ENCODE measurements at places on chromosomes 2 and 18. TPM values are rescaled to one million over a fixed set of nuclear protein-coding genes. Genes with fewer than 3 reads are reported as not detected.
A peak's percentile ranks its signal among the peaks of the same experiment; 100 is the strongest.

DNA sequence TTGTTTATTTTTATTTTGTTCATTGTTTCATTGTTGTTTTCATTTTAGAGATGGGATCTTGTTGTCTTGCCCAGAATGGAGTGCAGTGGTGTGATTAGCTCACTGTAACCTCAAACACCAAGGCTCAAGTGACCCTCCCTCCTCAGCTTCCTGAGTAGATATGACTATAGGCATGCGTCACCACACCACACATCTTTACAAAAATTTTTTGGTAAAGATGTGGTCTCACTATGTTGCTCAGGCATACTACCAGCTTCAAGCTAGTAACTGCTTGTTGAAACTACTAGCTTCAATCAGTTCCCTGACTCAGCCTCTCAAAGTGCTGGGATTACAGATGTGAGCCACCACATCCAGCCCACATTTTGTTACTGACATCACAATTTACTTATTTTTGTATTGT, 14.8 kb downstream of the FAM237A start:
- DNase-seq: no peak
- no peak overlapping the region for H3K27ac ChIP-seq
- H3K36me3 ChIP-seq: no peaks in the 10 kb centered on the region
- no peaks in the 10 kb centered on the region for H3K4me1 ChIP-seq
- H3K4me3 ChIP-seq: no peak overlapping the region
- H3K27me3 ChIP-seq: no peaks in the 10 kb centered on the region

The STK11IP gene
- total RNA-seq: 21.5 TPM

- peaks cover 46% of the 10 kb centered on the region for H3K4me1 ChIP-seq
- H3K36me3 ChIP-seq: peaks cover 4% of the 10 kb centered on the region
These were observed 239.5 kb downstream of the WDR7 start for GRCh38 chr18:56890632-56891031.

DNA sequence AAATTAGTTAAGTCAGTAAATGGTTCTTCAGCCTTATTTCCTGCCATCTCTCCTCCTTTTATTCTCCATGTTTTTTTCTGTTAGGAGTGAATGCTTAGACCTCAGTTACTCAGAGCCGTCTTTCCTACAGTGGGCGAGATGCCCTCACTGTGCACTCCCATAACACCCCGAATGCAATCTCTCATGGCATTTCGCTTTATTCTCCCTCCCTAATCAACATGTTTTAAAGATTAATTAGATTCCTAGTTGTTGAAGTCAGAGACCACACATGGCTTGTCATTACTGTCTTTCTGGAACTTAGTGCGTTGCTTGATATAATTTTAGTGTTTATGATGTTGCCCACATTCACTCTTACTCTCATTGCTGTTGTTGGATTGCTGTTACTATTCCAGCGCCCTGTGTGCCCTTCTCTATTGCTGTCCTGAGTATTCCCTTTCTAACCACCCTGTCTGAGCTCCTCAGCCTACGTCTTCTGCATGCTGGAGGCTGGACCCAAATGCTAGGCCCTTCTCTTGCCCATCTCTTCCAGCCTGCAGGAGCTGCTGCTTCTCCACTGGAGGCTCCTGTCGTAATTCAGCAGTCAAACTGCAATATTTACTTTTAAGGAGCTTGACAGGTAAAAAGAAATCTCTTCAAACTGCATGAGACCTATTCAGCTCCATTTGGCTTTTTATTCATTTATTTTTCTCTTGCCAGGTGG, 99.3 kb downstream of the MAP2 start:
- no peaks in the 10 kb centered on the region for H3K36me3 ChIP-seq
- H3K27ac ChIP-seq: no peak overlapping the region
- DNase-seq: no peak
- H3K4me3 ChIP-seq: no peak overlapping the region

- H3K27ac ChIP-seq: no peak overlapping the region
- H3K4me3 ChIP-seq: no peak overlapping the region
- DNase-seq: no peak
- H3K27me3 ChIP-seq: peaks cover 37% of the 10 kb centered on the region
- no peaks in the 10 kb centered on the region for H3K4me1 ChIP-seq
These were observed 733 bp upstream of the CXCR2 start for GRCh38 chr2:218125095-218125494.

DNA sequence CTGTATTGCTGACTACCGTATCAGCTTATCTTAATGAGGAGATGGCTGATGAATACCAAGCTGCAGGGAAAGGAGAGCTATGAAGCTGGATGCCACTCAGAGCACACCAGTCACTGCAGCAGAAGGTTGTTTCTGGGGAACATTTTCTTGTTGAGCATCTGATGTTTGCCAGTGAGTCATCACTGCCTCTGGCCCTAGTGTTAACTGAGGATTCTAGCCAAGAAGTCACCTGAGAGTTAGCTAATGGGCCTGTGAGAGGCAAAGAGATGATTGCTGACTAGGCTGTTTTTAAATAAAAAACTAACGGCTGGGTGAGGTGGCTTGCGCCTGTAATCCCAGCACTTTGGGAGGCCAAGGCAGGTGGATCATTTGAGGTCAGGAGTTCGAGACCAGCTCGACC, 37.9 kb downstream of the CCDC150 start:
- peak; percentile 58 for DNase-seq
- H3K27me3 ChIP-seq: no peaks in the 10 kb centered on the region

- DNase-seq: no peak
- H3K27me3 ChIP-seq: no peaks in the 10 kb centered on the region
These were observed 79.4 kb downstream of the NOL10 start for GRCh38 chr2:10610213-10610910.

DNA sequence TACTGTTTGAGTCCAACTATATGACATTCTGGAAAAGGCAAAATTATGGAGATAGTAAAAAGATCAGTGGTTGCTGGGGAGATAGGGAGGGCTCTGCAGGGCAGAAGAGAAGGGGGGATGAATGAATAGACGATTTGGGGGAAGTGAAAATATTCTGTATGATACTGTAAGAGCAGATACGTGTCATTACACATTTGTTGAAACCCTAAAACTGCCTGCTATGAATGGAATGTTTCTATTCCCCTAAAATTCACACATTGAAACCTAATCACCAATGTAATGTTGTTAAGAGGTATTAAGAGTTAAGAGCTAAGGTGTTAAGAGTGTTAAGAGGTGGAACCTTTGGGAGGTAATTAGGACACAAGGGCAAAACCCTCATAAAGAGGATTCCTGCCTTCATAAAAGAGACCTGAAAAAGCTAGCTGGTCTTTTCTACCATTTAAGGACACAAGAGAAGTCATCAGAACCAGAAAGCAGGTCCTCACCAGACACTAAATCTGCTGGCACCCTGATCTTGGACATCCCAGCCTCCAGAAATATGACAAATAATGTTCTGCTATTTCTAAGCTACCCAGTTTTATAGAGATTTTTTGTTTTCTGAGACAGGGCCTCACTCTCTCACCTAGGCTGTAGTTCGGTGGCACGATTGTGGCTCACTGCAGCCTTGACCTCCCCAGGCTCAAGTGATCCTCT, 76.2 kb downstream of the ATAD2B start:
- H3K27me3 ChIP-seq: no peaks in the 10 kb centered on the region
- DNase-seq: no peak
- 0 out of 2 replicates have a peak, but pooled peaks cover 6% of the 10 kb centered on the region for H3K4me1 ChIP-seq
- no peaks in the 10 kb centered on the region for H3K36me3 ChIP-seq
- no peak overlapping the region for H3K27ac ChIP-seq
- H3K4me3 ChIP-seq: no peak overlapping the region

The C1D gene
- 15.8 TPM for total RNA-seq

DNA sequence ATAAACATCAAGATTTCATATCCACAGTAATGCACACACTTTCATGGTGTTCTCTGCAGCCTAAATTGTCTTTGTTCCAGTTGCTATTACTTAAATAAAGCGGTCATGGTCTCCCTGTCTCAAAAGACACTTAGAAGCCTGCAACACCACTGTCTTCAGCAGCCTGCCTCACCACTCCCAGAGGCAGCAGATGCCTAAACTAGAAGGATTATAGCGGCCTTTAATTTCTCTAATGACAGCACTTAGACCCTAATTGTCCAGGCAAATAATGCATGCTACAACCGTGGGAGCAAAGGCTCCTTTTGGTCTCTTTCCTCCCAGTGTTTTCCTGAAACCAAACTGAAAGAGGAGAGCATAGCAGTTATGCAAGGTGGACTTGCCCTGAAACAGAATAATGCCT, 248.8 kb upstream of the SLC39A10 start:
- H3K27ac ChIP-seq: no peak overlapping the region
- H3K4me1 ChIP-seq: peaks cover 53% of the 10 kb centered on the region
- H3K36me3 ChIP-seq: peaks cover 4% of the 10 kb centered on the region
- H3K4me3 ChIP-seq: no peak overlapping the region
- no peak for DNase-seq
- peaks cover 2% of the 10 kb centered on the region for H3K27me3 ChIP-seq

- no peaks in the 10 kb centered on the region for H3K4me1 ChIP-seq
- DNase-seq: no peak
- H3K27me3 ChIP-seq: no peaks in the 10 kb centered on the region
- no peak overlapping the region for H3K27ac ChIP-seq
These were observed 183.5 kb upstream of the FAM98A start for GRCh38 chr2:33782395-33783230.

GRCh38 chr18:8816816-8817215, 111.5 kb downstream of the MTCL1 start:
- H3K36me3 ChIP-seq: peaks cover 71% of the 10 kb centered on the region
- peaks cover 1% of the 10 kb centered on the region for H3K27me3 ChIP-seq
- H3K4me1 ChIP-seq: peaks cover 62% of the 10 kb centered on the region
- peak overlapping the region; percentile 36 for H3K4me3 ChIP-seq

GRCh38 chr2:39099870-39100728, 20.8 kb downstream of the SOS1 start:
- H3K36me3 ChIP-seq: peaks cover 5% of the 10 kb centered on the region
- H3K4me3 ChIP-seq: no peak overlapping the region
- no peaks in the 10 kb centered on the region for H3K27me3 ChIP-seq
- no peak overlapping the region for H3K27ac ChIP-seq
- H3K4me1 ChIP-seq: peaks cover 31% of the 10 kb centered on the region

GRCh38 chr2:222538535-222538934, 114.2 kb downstream of the SGPP2 start:
- H3K4me3 ChIP-seq: no peak overlapping the region
- no peaks in the 10 kb centered on the region for H3K4me1 ChIP-seq
- DNase-seq: no peak
- peaks cover 3% of the 10 kb centered on the region for H3K27me3 ChIP-seq

The SETBP1 gene
- total RNA-seq: 0.31 TPM

The ZNF892 gene
- 0.57 TPM for total RNA-seq

The PIEZO2 gene
- not detected for total RNA-seq

DNA sequence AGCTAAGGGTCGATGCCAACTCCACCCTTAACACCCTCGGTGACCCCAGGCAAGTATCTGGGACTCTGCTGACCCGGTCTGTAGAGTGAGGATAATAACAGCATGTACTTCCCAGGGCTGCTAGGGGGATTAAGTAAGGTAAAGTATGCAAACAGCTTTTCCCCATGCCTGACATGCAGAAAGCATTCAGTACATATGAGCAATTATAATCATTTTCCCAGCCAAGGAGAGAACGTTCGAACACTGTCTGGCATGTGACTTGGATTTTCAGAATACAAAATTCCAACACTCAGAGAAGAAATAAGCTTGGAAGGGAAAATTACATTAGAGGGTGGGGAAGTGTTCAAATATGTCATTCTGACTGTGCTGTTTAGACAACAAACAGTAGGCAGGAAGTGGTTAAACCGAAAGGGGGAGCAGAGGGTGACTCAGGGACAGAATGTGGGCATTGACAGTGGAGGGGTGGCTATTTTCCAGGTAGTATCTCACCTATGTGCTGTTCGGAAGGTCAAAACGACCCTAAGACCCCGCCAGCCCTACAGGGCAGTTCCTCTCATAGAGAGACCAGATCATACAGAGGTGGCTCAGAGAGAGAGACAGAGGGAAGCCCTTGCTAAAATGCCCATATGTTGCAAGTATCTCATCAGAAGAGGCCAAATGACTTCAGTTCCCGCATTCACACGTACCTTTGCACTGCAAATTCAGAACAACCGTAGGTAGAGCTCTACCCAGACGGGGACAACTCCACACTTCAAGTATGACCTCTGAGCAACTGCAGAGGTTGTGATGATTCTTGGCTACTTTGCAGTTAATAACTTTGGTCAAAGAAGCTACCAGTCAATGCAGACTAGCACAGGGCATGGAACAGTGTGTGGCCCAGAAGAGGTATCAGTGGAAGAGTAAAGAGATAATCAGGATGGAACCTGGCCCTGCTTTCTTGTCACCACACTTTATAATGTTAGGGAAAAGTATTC, 14.8 kb downstream of the ASPRV1 start:
- peaks cover 4% of the 10 kb centered on the region for H3K27me3 ChIP-seq
- DNase-seq: peak; percentile 65
- H3K4me3 ChIP-seq: peak overlapping the region; percentile 32
- H3K36me3 ChIP-seq: peaks cover 13% of the 10 kb centered on the region

DNA sequence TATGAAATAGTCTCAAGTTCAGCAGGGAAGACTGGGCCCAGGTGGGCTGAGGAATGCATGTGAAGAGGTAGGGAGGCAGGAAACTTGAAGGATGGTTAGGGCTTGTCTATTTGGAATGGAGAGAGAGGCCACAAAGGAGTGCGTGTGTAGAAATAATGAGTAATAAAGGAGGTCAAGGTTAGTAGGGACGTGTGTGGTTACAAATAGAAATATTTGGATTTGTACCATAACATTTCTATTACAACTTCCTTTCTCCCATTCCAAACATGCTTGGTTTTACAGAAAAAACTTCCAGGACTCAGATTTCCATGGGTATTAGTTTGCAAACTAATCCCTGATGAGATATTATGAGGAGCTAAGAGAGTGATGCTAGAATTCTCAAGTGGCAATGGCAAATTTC, 280.6 kb downstream of the NCKAP5 start:
- H3K27ac ChIP-seq: peak overlapping the region; percentile 66
- no peaks in the 10 kb centered on the region for H3K36me3 ChIP-seq
- DNase-seq: peak; percentile 39
- peak overlapping the region; percentile 2 for H3K4me3 ChIP-seq
- H3K4me1 ChIP-seq: peaks cover 56% of the 10 kb centered on the region
- H3K27me3 ChIP-seq: no peaks in the 10 kb centered on the region

The PRKCE gene
- 12.5 TPM for total RNA-seq

DNA sequence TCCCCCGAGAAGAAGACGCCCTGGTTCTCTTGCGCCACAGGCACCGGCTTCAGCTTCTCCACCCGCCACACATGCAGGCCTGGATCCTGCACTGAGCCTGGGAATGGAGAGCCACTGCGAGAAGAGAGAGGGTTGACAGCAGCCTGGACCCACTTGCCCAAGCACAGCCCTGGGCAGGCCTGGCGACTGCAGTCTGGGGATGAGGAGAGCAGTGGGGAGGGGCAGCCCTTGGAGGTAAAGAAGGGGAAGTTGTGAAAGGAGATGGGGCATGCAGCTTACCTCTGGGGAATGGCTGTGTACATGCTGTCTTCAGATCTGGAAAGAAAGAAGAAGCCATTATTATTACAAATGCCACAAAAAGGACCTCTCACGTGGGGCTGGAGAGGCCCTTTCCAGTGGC, 8.3 kb downstream of the CAPG start:
- no peak for DNase-seq
- no peak overlapping the region for H3K4me3 ChIP-seq
- no peaks in the 10 kb centered on the region for H3K27me3 ChIP-seq
- H3K27ac ChIP-seq: no peak overlapping the region
- H3K36me3 ChIP-seq: 0 out of 2 replicates have a peak, but pooled peaks cover 8% of the 10 kb centered on the region

DNA sequence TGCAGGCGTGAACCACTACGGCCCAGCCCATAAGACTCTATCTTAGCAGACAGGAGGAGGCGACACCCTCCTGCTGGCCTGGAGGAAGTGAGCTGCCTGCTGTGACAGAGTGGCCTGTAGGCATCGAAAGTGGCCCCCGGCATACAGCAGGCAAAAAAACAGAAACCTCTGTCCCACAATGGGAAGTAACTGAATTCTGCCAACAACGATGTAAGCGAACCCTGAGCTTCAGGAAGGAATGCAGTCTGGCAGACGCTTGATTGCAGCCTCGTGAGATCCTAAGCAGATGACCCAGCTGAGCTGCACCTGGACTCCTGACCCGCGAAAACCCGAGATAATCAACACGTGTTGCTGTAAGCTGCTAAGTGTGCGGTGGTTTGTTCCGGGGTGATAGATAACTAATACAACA, 13.6 kb downstream of the MRO start:
- no peak overlapping the region for H3K4me3 ChIP-seq
- DNase-seq: no peak
- no peak overlapping the region for H3K27ac ChIP-seq

Data from HFFc6 (cell line).